ENCODE measurements at places on chromosomes 3 and 15.

GRCh38 chr3:53803816-53804695, 42.2 kb downstream of the CHDH start:
- DNase-seq, result no peak

DNA sequence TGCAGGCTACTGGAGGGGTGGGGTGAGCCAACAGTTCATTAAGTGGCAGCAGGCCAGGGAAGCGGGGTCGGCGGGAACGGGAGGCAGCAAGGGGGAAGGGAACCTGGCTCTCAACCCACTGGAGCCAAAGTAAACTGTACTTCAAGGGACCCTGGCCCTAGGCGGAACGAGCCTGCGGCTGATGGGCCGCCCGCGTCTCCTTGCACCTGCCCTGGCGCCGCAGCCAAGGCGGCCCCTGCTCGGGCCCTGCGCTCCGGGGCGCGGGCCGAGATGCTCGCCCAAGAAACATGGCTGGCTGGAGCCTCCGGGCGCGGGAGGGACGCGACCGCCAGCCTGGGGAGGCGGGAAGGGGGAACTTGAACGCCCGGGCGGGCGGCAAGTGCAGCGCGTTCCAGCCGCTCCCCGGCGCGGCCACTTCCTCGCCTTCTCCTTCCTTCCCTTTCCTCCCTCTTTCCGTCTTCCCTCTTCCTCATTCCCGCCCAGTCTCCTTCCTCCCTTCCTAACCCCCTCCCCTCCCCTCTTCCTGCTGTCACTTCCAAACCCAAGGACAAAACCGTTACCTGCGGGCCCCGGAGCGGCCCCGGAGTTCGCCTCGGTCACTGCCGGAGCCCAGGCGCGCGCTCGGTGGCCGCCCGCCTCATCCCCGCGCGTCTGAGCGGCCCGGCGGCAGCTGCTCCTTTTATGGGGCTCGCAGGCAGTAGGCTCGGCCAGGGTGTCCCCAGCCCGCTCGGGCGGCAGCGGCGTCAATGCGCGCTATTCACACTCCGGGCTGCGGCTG, 489.7 kb downstream of the MAGI1 start:
- no peak for DNase-seq

GRCh38 chr3:159751146-159751545, 237.5 kb upstream of the IL12A start:
- no peak for DNase-seq

DNA sequence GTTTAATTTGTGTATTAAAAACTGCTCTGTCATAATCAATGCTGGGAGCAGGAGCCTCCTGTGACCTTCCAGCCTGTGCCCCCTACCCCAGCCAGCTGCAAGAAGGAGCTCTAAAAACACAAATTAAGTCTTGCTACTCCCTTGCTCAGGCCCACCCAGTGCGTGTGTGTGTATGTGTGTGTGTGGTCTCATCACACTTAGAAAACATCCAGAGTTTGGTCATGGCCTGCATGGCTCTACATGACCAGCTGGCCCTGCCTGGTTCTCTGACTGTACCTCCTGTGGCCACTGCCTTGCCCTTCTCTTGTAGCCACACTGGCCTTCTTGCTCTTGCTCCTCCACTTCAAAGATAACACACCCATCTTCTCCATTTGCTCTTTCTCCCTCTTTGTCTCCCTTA, 13.7 kb downstream of the P2RY14 start:
- no peak for DNase-seq

Measured in stimulated activated CD4-positive, alpha-beta T cell treated with anti-CD3 and anti-CD28 coated beads, Interleukin-4, amount 100 ng/mL, for 24 hours (primary cell).